ENCODE measurements at places on chromosomes 5 and 9. TPM values are rescaled to one million over a fixed set of nuclear protein-coding genes. Genes with fewer than 3 reads are reported as not detected.

GRCh38 chr9:128271512-128271911, 4.3 kb downstream of the GOLGA2 start:
- DNase-seq: no peak
- no peaks in the 10 kb centered on the region for H3K36me3 ChIP-seq
- no peak overlapping the region for H3K4me3 ChIP-seq
- H3K4me1 ChIP-seq: peaks cover 26% of the 10 kb centered on the region

- no peaks in the 10 kb centered on the region for H3K36me3 ChIP-seq
- no peak for DNase-seq
Observed at GRCh38 chr5:9781275-9781674, 151.1 kb upstream of the TAS2R1 start.

DNA sequence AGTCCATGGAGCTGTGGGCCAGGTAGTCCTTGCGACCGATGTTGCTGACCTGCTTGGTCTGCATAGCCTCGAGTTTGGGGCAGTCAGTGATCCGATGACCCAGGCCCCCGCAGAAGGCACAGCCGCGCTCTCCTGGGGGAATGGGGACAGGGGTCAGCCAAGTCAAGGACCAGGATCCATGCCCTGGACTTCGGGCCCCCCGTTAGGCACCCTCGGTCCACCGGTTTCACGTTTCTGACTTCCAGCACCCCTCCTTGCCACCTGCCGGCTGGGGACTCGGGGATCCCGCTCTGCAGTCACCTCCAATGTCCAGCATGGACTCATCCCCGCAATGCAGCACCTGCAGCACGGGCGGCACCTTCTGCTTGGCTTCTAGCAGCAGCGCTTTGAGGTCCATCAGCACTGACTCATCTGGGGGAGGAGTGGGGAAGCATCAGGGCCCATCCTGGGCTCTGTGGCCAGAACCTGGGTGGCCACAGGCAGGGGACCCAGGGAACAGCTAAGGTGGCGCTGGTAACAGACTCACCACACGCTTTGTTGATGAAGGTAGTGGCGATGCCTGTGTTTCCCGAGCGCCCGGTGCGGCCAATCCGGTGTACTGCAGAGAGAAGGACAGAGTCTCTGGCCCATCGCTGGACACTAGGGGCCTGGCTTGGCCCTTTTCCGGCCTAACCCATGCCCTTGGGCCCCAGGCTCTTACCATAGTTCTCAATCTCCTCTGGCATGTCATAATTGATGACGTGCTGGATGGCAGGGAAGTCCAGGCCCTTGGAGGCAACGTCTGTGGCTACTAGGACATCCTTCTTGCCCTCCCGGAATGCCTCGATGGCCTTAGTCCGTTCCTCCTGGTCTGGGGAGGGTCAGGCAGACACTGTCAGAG, 2.4 kb upstream of the DOK3 start:
- H3K27me3 ChIP-seq: no peaks in the 10 kb centered on the region
- DNase-seq: no peak
- no peak overlapping the region for H3K27ac ChIP-seq

DNA sequence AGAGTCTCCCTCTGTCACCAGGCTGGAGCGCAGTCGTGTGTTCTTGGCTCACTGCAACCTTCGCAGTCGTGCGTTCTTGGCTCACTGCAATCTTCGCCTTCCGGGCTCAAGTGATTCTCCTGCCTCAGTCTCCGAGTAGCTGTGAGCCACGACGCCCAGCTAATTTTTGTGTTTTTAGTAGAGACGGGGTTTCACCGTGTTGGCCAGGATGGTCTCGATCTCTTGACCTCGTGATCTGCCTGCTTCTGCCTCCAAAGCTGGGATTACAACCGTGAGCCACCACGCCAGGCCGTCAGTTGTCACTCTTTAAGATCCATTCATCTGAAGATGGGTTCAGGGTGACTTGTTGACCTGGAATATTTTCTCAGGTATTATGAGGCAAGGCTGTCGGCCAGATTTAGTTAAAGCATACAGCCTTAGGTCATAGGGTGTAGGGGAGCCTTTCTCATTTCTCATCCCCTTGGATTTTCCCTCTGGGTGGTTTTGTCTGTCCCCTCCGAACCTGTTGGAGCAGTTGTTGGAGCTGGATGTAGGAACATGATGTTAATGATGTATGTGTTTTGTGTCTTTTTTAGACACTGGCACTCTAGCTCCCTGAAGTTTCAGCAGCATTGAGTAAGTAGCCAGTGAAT, 1.6 kb downstream of the SLC22A5 start:
- peak overlapping the region; percentile 87 for H3K27ac ChIP-seq
- H3K4me3 ChIP-seq: no peak overlapping the region
- no peaks in the 10 kb centered on the region for H3K27me3 ChIP-seq
- no peaks in the 10 kb centered on the region for H3K36me3 ChIP-seq
- no peak for DNase-seq

GRCh38 chr5:132525299-132525724, 18.0 kb downstream of the IL5 start:
- no peaks in the 10 kb centered on the region for H3K36me3 ChIP-seq
- no peak overlapping the region for H3K4me3 ChIP-seq
- no peaks in the 10 kb centered on the region for H3K27me3 ChIP-seq
- no peak overlapping the region for H3K27ac ChIP-seq
- no peaks in the 10 kb centered on the region for H3K4me1 ChIP-seq

DNA sequence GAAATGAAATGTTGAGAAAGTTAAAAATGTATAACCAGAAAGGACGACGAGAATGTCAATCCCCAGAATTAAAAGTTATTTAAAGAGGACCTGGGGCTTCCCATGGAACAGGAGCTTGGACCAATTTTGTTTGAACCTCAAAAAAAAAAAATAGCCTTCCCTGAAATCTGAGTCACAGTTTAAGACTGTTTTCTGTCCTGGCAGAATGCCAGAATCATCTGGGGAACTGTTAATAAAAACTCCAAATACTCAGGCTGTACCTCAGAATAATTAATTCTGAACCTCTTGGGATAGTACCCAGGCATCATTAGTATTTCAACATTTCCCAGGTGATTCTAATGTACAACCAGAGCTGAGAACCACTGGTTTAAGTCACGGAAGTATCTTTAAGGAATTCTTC, 102.2 kb upstream of the SLCO6A1 start:
- H3K36me3 ChIP-seq: no peaks in the 10 kb centered on the region
- H3K27me3 ChIP-seq: no peaks in the 10 kb centered on the region
- H3K4me3 ChIP-seq: no peak overlapping the region
- no peaks in the 10 kb centered on the region for H3K4me1 ChIP-seq

DNA sequence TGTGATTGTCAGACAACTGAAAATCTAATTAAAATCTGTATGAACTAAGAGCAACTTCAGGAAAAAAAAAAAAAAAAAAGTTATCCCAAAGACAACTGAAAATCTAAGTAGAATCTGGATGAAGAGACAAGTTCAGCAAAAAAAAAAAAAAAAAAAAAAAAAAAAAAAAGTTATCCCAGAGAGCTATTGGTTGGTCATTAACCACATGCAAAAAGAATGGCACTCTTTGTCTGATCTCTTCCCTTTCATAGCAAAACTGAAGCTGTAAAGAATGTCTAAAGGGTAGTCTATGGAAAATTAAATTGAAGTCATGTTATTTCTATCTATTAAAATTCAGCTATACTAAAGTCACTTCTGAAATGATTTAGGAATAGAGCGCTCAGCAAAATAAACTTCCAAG, 32.9 kb downstream of the STRBP start:
- no peak for DNase-seq
- H3K36me3 ChIP-seq: no peaks in the 10 kb centered on the region
- H3K27ac ChIP-seq: no peak overlapping the region
- no peaks in the 10 kb centered on the region for H3K27me3 ChIP-seq
- no peak overlapping the region for H3K4me3 ChIP-seq

PANK3 gene
- total RNA-seq: 27.9 TPM

CEL gene
- total RNA-seq: 2.8 TPM

MAN1B1 gene
- total RNA-seq: 50.4 TPM
